ENCODE measurements at places on chromosomes 13 and 19.
A peak's percentile ranks its signal among the peaks of the same experiment; 100 is the strongest.

- H3K27me3 ChIP-seq, result no peaks in the 10 kb centered on the region
- H3K27ac ChIP-seq, result no peak overlapping the region
- DNase-seq, result no peak
- peaks cover 9% of the 10 kb centered on the region for H3K4me1 ChIP-seq
Measured at GRCh38 chr13:113648216-113648610, 9.8 kb downstream of the ATP4B start.

- no peaks in the 10 kb centered on the region for H3K36me3 ChIP-seq
- H3K4me1 ChIP-seq, result no peaks in the 10 kb centered on the region
- H3K27ac ChIP-seq, result no peak overlapping the region
- no peaks in the 10 kb centered on the region for H3K27me3 ChIP-seq
- H3K4me3 ChIP-seq, result no peak overlapping the region
Measured at GRCh38 chr19:9720541-9720940, 45.6 kb upstream of the ZNF562 start.

DNA sequence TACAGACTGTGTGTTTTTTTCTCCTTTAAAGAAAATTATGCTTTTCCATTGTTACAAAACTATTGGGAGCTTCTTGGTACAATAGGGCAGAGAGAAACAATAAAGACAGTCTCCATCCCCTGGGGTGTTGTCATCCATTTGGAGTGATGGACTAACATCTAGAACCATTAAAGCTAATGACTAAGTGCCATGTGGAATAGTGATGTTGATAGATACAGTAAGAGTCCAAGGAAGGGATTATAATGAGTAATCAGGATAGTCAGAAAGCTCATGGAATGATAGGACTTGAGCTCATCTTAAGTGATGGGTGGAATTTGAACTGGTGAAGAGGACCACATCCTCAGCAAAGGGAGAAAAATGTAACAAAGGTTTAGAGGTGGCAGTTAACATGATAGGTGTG, 24.1 kb upstream of the FRY start:
- H3K4me1 ChIP-seq, result no peaks in the 10 kb centered on the region
- H3K27ac ChIP-seq, result no peak overlapping the region
- no peak overlapping the region for H3K4me3 ChIP-seq
- peaks cover 14% of the 10 kb centered on the region for H3K27me3 ChIP-seq
- DNase-seq, result no peak

GRCh38 chr19:44212866-44213346, 574 bp downstream of the ZNF227 start:
- H3K27me3 ChIP-seq, result no peaks in the 10 kb centered on the region
- H3K4me1 ChIP-seq, result peaks cover 12% of the 10 kb centered on the region
- DNase-seq, result no peak

GRCh38 chr19:40225440-40226305, 816 bp downstream of the CCNP start:
- no peak overlapping the region for H3K27ac ChIP-seq
- no peak for DNase-seq
- peak overlapping the region; percentile 1 for H3K4me3 ChIP-seq
- peaks cover 6% of the 10 kb centered on the region for H3K4me1 ChIP-seq

- no peaks in the 10 kb centered on the region for H3K27me3 ChIP-seq
- H3K36me3 ChIP-seq, result no peaks in the 10 kb centered on the region
- DNase-seq, result no peak
Measured at GRCh38 chr13:64817691-64818090, 2412.4 kb downstream of the PCDH9 start.

GRCh38 chr19:31591258-31591657, 242.0 kb upstream of the TSHZ3 start:
- no peaks in the 10 kb centered on the region for H3K36me3 ChIP-seq
- no peak for DNase-seq
- H3K4me3 ChIP-seq, result no peak overlapping the region
- no peaks in the 10 kb centered on the region for H3K27me3 ChIP-seq

GRCh38 chr13:31000889-31001288, 68.4 kb downstream of the TEX26 start:
- no peak for DNase-seq
- peaks cover 31% of the 10 kb centered on the region for H3K27me3 ChIP-seq
- no peaks in the 10 kb centered on the region for H3K4me1 ChIP-seq

DNA sequence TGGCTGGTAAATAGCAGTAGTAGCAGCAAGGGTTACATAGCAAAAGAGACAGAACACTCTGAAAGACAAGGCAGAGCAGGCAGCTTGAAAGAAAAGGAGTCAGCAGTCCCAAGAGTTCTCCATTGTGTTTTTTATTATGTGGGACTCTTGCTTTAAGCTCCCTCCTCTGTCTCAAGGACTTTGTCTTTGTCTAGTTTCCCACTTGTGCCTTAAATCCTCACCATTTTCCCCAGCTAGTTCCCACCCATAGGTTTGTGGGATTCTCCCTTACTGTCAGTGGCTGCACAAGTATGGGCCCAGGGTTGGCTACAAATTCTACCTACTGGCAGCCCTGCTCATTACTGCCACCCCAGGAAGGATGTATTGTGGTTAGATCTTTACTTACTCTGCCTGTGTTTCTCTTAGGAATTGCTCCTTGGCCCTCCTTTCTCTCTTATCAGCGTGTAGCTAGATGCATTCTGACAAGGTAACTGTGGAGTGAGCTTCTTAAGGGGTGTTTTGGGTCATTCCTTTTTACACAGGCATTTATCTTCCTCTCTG, 413.4 kb upstream of the PCDH9 start:
- no peak for DNase-seq
- H3K27ac ChIP-seq, result no peak overlapping the region
- no peaks in the 10 kb centered on the region for H3K4me1 ChIP-seq
- H3K27me3 ChIP-seq, result no peaks in the 10 kb centered on the region

DNA sequence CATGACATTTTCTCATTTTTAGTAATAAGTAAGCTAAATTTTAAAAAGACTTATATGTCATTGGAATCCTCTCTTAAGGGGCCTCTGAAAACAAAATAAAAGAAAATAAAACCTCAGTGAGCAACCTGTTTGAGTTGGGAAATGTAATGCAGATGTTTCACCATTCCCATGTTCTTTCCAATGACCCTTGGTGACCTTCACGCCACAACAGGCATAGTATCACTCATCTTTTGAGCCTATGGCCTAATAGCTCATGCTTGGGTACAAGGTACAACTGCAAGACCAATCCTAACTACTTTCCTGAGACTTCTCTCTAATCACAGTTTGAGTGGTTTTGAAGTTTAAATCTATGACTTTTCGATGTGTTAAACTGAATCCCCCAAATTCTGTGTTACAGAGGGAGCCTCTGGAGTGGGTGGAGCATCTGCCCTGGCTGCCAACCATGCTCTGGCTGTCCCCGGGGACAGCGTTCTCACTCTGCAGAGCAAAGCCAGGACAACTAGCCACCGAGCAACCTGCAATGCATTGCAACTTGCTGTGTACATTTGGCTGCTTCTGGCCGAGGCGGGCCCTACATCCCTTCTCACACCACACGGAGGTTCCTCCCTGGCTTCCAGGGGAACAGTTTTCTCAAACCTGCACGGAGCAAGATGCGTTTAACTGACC, 307.9 kb upstream of the MAB21L1 start:
- H3K36me3 ChIP-seq, result no peaks in the 10 kb centered on the region
- DNase-seq, result no peak
- no peaks in the 10 kb centered on the region for H3K27me3 ChIP-seq
- no peaks in the 10 kb centered on the region for H3K4me1 ChIP-seq

DNA sequence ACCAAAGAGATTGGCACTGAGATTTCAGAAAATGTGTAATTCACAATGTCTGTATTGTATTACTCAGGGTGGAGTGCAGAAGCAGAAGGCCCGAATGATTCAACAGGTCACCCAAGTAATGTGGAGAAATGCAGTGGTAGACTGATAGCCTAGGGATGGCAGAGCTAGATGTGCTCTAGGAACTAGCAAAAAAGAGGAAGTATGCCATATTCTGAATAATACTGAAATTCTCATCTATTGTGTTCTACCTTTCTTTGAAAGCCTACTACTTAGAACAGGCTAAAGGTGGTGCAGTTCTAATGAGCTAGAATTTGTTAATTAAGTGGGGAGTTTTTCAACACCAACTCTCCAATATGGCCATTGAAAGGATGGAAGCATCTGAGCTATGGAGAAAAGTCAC, 1449.8 kb upstream of the MIR17HG start:
- H3K4me1 ChIP-seq, result no peaks in the 10 kb centered on the region
- no peak overlapping the region for H3K27ac ChIP-seq
- DNase-seq, result no peak
- no peaks in the 10 kb centered on the region for H3K36me3 ChIP-seq
- no peaks in the 10 kb centered on the region for H3K27me3 ChIP-seq

DNA sequence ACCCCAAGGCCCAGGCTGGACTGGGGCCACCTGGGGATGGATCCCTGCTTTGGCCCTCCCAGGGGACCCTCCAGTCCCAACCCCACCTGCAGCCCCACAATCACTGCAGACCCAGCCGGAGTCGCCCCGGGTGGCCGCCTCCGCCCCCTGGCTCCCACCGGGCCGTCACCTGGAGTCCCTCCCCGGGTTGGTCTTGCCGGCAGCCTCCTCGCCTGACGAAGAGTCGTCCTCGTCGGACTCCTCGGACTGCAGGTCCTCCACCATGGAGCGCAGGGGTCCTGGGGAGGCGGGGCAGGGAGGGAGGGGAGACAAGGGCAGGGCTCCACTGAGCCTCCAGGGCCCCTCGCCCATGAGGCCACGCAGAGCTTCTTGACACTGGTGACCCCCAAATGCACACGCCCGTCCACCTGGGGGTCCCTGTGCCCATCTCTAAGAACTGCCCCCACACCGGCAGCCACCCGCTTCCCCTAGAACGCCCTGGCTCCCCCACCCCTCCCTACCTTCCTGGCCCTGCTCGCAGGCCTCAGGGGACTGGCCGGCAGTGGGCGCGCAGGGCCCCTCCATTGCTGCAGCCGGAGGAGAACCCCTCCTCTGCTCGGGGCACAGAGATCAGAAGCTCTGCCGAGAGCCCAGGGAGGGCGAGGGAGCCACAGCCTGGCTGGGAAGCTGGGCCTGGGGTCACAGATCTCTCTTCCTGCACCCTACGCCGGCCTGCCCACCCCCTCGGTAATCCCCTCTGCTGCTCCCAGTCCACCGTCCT, 63.4 kb downstream of the MLLT1 start:
- H3K4me1 ChIP-seq, result peaks cover 4% of the 10 kb centered on the region
- peaks cover 5% of the 10 kb centered on the region for H3K36me3 ChIP-seq
- no peak overlapping the region for H3K4me3 ChIP-seq
- no peak for DNase-seq

- no peak overlapping the region for H3K4me3 ChIP-seq
- no peak overlapping the region for H3K27ac ChIP-seq
Measured at GRCh38 chr13:24052547-24053518, 107.7 kb upstream of the SPATA13 start.

DNA sequence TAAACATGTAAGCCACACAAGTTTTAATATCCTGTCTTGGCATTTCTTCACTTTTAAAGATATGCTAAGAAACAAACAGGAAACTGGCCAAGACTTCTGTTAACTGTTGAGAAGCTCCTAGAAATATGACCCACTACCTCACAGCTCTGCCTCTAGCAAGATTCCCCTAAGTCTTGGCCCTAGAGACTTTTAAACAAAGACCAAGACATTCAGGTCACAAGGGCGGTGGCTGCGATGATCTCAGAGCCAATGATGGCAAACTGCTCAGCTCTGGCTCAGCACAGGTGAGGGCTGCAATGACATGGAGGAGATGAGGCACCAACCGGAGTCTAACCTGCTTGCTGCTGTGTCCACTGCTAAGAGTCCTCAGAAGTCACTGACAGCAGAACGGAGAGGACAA, 114.8 kb downstream of the SUCLA2 start:
- H3K27me3 ChIP-seq, result no peaks in the 10 kb centered on the region
- no peaks in the 10 kb centered on the region for H3K36me3 ChIP-seq
- H3K4me1 ChIP-seq, result peaks cover 22% of the 10 kb centered on the region

GRCh38 chr13:110568612-110569011, 7.1 kb upstream of the RAB20 start:
- no peak for DNase-seq
- no peaks in the 10 kb centered on the region for H3K36me3 ChIP-seq
- no peak overlapping the region for H3K27ac ChIP-seq
- no peaks in the 10 kb centered on the region for H3K4me1 ChIP-seq
- H3K4me3 ChIP-seq, result no peak overlapping the region
- peaks cover 36% of the 10 kb centered on the region for H3K27me3 ChIP-seq

GRCh38 chr13:50912851-50913250, 3.3 kb downstream of the RNASEH2B start:
- peaks cover 18% of the 10 kb centered on the region for H3K36me3 ChIP-seq
- H3K27me3 ChIP-seq, result no peaks in the 10 kb centered on the region
- no peak overlapping the region for H3K27ac ChIP-seq
- peaks cover 62% of the 10 kb centered on the region for H3K4me1 ChIP-seq
- peak overlapping the region; percentile 87 for H3K4me3 ChIP-seq
- no peak for DNase-seq

GRCh38 chr13:64753233-64754000, 2476.7 kb downstream of the PCDH9 start:
- no peak overlapping the region for H3K4me3 ChIP-seq
- H3K27ac ChIP-seq, result no peak overlapping the region
- H3K36me3 ChIP-seq, result no peaks in the 10 kb centered on the region
- H3K27me3 ChIP-seq, result no peaks in the 10 kb centered on the region

GRCh38 chr13:27708325-27708724, 84.0 kb upstream of the GSX1 start:
- H3K27ac ChIP-seq, result no peak overlapping the region
- H3K4me1 ChIP-seq, result peaks cover 8% of the 10 kb centered on the region
- peaks cover 3% of the 10 kb centered on the region for H3K36me3 ChIP-seq
- no peak for DNase-seq
- H3K4me3 ChIP-seq, result no peak overlapping the region
- peaks cover 31% of the 10 kb centered on the region for H3K27me3 ChIP-seq

DNA sequence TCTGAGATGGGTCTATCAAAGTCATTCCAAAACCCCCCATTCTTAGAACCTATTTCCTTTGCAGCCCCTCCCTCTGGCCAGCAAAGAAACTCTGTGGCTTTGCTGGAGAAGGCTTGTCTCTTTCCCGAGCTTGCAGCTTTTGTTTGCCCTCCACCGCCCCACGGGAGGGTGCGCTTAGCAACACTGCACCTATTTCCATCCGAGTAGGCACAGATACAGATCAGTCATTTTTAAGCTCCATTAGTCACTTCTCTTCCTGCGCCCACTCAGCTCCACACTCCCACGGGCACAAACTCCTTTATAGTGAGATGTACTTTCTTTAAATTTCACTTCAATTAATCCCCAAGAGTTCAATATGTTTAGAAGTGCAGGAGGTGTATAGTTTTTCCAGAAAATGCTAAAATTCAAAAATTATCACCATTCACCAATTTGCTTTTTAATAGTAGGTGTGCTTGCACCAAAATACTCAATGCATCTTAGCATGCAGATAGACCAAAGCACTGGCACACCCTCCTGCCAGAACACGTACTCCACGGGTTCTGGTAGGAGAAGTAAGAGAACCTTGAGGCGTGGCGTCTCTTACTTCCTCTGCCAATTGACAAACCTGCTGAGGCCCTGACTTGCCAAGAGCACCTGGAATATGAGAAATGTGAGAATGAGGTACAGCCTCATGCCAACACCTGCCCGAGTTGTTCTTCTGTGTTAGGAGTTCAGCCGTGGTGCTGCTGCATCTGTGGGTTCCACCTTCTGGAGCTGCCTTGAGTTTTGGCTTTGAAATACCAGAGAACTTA, 183.7 kb downstream of the TEX29 start:
- no peak for DNase-seq
- no peak overlapping the region for H3K27ac ChIP-seq
- H3K27me3 ChIP-seq, result peaks cover 5% of the 10 kb centered on the region
- no peaks in the 10 kb centered on the region for H3K36me3 ChIP-seq
- no peaks in the 10 kb centered on the region for H3K4me1 ChIP-seq

- H3K4me3 ChIP-seq, result no peak overlapping the region
- DNase-seq, result no peak
- H3K27me3 ChIP-seq, result no peaks in the 10 kb centered on the region
- H3K27ac ChIP-seq, result no peak overlapping the region
- H3K36me3 ChIP-seq, result no peaks in the 10 kb centered on the region
Measured at GRCh38 chr13:95030821-95031343, 270.4 kb downstream of the ABCC4 start.
